RPMI8226 (cell line): ENCODE measurements at places on chromosomes 5 and 9.

GRCh38 chr5:64158827-64159226 is 6.8 kb upstream of the RNF180 start:
- no peak for DNase-seq

GRCh38 chr9:88737876-88738275 is 202.9 kb downstream of the NXNL2 start:
- DNase-seq, result no peak

GRCh38 chr5:14506140-14506538 is 75.5 kb upstream of the OTULINL start:
- DNase-seq, result no peak

DNA sequence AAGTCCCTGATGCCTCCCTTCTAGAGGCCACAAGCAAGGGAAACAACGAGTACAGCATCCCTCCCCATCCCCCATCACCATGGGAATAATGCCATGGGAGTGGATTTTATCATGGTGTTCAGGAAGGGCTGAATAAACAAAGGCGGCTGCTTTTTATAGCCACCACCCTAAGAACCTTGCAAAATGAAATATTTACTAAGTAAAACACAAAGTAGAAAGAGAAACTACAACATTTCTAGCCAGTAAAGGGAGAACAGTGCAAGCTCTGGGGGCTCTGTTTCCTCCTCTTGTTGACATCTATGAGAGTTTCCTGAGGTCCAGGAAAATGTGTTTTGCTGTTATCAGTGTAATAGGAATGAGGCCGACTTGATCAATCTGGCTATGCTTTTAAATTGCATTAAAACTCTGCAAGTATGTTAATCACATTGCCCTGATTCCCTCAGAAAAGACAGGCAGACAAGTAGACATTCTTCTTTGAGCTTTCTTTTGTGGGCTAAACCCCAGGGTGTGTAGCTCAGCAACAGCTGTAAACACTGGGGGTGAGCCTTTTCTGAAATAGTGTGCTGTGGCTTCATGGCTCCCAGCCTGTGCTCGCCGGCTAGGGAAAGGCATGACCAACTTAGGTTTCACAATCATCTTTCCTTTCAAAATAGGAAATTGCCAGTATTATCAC is 31.1 kb downstream of the SV2C start:
- no peak for DNase-seq

- DNase-seq, result no peak
Observed at GRCh38 chr5:60640901-60641300, 59.1 kb downstream of the DEPDC1B start.

DNA sequence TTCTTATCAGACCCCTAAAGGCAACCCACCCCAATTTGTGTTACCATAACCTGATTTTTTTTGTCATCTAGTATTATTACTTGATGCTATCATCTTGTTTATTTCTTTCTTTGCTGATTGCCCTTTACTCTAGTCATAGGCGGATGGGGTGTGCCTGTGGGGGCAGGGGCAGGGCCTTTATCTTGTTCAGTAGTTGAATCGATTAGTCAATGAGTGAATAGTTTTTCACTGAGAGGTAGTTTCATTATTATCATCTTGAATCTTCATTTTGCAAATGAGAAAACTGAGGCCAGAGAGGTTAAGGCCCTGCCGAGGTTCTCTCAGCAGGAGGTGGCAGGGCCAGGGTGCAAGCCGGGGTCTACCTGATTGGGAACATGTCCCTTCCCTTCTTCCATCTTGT is 9.4 kb upstream of the GM2A start:
- DNase-seq, result no peak

DNA sequence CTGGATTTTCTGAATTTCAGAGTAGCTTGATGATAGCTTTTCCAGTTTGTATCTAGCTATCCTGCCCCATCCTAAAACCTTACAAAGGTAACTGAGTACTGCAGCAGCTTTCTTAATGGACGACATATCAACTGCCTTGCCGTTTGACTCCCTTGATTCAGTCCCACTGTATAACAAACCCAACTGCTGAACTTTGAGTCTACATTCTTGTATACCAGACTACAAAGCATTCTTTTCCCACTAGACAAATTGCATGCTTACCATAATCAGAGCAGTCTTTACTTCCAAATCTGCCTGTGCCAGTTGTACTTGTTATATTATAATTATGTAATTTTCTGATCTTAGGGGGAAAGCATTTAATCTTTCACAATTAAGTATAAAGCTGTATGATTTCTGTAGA is 47.3 kb downstream of the ANKRD31 start:
- DNase-seq, result no peak

- no peak for DNase-seq
Observed at GRCh38 chr5:78637468-78637867, 11.1 kb downstream of the LHFPL2 start.

- peak; percentile 39 for DNase-seq
Observed at GRCh38 chr5:172533399-172534228, 79.3 kb upstream of the SH3PXD2B start.

- peak; percentile 29 for DNase-seq
Observed at GRCh38 chr9:132878695-132879456, at the start of gene SPACA9. SPACA9 (plus strand) TSS chr9:132878898; CDS start chr9:132883948, 5,050 bp downstream.

GRCh38 chr5:64958757-64959391 is 190.1 kb downstream of the CWC27 start:
- peak; percentile 38 for DNase-seq

DNA sequence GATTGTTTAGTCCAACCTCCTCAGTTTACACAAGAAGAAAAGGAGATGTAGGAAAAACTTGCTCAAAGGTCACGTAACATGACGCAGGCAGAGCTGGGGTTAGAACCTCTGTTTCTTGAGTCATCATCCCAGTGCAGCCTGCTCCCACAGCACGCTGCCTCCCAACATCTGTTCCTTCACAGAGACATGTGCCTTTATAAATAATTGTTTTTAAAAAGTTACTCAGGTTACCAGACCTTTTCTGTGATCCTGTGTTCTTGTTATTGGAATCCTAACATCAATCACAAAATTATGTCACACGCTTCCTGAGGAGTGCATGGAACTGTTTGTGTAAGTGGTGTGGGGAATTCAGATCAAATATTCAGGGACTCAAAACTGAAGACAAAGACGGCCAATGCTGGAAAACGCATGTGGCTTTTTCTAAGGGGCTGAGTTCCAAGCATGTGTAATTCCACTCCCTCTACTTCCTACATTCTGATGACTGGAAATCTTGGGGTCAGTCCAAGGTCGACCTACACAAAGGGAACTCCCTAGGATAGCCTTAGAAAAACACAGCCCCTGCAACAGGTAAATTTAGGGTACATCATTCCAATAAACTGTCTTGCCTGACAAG is 184.3 kb downstream of the TSSK1B start:
- no peak for DNase-seq
